ENCODE measurements at places on chromosomes 1 and 21.

DNA sequence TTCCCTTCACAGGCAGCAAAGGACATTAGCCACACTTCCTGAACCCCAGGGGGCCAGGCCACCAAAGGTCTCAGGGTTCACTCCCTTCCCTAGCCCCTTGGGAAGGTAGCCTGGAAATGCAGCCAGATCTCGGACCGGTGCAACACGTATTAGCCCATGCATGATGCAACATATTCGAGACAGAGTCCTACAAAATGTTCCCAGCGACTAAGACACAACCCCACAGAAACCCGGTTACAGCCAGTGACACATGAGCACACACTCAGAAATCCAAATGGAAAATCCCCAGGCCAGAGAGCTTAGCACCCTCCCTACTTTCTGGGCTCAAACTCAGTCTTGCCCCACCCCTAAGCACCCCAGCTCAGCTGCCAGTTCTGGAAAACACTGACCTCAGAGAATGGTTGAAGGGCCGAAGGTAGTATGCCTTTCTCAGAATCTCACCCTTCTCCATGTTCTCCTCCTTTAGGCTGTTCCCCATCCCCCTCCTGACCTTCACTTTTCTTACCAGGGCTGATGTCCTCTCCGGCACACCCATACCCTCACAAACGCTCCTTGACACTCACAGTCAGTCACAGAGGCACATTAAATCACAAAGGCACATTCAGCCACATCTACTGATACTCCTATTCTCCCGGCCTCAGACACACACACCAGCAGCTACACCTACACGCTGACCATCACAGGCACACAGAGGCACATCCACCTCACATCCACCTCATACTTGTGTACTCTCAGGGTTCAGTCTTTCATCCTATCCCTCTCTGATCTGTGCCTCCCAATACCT lies at the start of gene TSPAN1:
Gene TSPAN1, plus strand, starts transcription at position 640 of the 784 bp plus-strand sequence. CDS start 6,021 bp downstream, outside the sequence.
- DNase-seq: no peak

- DNase-seq: peak; percentile 65
These were observed 59.5 kb downstream of the PHACTR4 start for GRCh38 chr1:28428990-28429520.

DNA sequence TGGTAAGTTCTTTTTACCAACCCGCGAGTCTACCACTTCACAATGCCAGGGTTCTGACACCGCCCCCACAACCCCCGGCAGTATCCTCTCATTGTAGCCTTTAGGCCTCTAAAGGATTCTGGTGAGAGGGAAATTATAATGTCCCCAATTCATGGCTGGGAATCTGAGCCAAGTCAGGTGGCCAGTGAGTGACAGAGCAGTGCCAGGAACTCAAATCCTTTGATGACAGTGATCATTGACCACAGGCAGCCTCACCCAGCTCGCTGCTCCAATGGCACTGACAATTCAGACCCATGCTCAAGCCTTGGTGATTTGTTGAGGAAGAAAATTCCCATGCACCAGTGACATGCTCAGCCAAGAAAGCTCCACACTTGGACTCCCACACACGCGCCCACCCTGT lies 63.4 kb upstream of the CSF1 start:
- DNase-seq: no peak

DNA sequence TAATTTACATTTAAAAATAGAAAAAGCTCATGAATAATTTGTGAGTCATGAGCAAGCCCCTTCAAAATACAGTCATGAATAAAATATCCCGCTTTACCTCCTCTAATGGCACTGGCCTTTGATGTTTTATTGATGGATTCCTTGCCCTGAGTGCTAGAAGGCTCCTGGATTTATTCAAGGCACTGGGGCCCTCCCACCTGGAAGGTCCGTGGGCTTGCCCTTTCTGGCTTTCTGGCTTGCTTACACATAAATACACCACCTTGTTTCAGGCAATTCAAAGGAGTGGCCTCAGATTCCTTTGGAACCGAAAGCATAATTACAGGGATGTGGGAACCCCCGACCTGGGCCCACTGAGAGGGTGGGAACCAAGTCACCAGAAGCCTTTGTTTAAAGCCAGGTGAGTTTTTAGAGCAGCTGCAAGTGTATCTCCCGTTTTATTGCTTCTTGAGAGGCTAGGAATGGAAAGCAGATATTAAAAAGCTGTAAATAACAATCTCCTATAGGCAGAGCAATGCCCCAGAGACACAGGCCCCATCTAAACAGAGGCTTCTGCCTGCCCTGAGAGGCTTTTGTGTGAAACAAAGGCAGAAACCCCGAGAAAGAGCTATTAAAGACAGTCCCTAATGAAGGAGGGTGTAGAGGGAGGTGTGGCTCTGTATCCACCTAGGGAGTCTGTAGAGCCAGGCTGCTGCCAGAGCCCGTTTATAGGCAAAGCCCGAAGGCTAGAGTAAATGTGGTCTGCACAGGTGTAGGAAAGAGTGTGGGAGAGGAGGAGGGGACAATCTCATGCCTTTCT lies 126.4 kb downstream of the FAM78B start:
- DNase-seq: no peak

- peak; percentile 18 for DNase-seq
These were observed 282.4 kb downstream of the HLX start for GRCh38 chr1:221161571-221162041.

Measured in fibroblast of lung (primary cell).